ENCODE measurements at places on chromosomes 12 and 14.

- no peak for DNase-seq
Measured at GRCh38 chr14:83994020-83994419, 1535.9 kb upstream of the FLRT2 start.

DNA sequence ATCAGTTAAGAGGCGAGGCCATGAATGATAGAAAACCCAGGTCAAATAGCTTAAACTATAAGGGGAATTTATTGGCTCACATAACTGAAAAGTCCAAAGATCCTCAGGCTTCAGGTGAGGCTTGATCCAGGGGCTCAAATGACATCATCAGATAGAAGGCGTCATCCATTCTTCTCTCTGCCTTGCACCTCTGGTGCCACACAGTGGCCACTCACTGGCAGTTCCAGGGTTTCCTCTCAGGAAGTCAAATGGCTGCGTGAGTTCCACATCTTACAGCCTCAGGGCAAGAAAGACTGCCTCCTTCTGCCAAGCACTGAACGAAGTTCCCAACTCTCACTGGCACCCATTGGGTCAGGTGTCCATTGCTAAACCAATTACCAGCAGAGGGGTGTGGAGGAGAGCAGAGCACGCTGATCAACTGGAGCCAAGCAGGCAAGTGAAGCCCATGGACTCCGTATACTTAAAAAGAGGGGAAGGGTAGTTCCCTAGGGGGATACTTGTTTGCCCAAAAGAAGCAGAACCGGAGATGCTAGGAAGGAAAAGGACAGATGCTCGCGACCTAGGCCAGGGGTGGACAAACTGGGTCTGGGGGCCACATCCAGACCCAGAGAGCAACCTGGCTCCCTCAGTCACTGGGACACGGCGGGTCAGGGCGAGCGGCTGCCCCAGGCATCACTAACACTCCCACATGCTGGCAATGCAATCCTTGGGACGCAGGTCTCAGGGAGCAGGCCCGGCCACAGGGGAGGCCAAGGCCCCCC is 69.3 kb downstream of the SERPINA3 start:
- DNase-seq, result no peak

DNA sequence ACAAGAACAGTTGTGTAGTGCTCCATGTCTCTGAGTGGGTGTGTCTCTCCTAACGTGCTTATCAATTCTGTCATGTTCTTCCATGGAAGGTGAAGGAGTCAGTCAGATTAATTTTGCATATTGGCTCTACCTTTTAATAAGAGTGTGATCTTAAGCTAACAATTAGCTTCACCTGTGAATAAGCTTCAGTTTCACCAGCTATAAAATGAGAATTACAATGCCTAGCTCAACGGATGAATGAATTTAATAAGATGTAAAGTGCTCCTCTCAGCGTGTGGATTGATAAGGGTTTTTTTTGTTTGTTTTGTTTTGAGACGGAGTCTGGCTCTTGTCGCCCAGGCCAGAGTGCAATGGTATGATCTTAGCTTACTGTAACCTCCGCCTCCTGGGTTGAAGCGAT is 32.7 kb downstream of the CCDC175 start:
- DNase-seq, result no peak

DNA sequence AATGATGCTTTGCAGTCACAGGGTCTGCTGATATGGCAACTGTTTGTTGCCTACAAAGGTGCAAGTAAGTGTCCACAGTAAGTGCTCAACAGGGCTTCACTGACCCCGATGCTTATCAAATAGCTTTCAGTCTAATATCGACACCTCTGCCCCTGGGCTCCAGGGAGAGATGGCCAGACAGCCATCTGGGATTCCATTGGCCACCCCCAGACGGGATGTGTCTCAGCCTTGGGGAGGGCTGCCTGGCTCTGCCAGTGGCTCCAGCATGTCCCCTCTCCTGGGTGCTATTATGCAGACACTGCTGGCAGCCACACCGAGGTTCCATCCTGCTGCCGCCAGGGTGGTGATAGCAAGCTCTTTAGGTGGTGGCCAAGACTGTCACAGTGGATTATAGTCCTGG is 57.4 kb downstream of the DGLUCY start:
- no peak for DNase-seq
